HTR-8/SVneo (cell line): ENCODE measurements at places on chromosomes 7 and 10.

DNA sequence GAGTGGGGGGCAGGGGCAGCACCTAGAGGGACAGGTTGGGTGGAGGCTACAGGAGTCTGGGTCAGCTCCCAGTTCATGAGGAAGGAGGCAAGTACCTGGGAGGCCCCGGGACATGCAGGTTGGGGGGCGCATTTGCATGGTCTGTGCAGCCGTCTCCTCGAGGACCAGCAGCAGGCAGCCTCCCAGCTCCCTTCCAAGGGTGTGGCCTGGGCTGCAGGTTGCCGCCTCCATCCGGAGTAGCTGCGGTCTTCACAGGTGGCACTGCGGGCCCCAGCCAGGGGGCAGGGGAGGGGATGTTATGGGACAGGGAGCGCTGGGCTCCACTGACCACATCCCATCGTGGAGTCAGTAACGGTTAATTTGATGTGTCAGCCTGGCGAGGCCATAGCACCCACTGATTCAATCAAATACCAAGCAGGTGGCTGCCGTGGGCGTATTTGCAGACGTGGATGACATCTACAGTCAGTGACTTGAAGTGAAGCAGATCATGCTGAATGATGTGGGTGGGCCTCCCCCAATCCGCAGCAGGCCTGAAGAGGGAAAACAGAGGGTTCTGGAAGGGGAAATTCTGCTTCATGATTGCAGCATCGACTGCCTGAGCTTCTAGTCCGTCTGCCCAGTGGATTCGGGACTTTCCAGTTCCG lies 81.6 kb downstream of the PRKAG2 start:
- no peak for DNase-seq

GRCh38 chr10:110609605-110610004 lies 34.5 kb upstream of the RBM20 start:
- DNase-seq, result no peak

GRCh38 chr7:156177422-156178055 lies 365.3 kb upstream of the SHH start:
- DNase-seq, result no peak

- DNase-seq, result no peak
Observed at GRCh38 chr7:98189559-98189958, 21.7 kb upstream of the BHLHA15 start.

GRCh38 chr10:7130191-7130911 lies 280.5 kb downstream of the SFMBT2 start:
- DNase-seq, result no peak

DNA sequence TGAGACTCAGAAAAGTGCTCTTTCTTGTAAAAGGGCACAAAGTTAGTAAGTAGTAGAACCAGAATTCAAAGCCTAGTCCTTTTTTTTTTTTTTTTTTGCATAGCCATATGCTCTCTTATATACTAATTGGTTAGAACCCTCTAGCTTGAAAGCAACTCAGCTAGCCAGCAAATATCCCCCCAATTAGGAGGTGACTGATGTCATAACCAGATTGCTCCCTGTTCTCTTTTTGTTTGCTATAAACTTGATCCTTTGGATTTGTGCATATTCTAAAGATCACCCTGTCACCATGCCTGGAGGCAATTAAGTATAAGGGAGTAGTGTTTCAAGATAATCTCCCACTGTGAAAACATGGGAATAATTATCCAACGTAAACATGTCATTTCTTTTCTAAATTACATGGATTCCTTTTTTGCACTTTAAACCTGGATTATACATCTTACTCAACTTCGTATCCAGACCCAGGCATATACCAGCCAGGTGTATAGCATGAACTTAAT lies 963.4 kb downstream of the CNTNAP2 start:
- DNase-seq, result no peak

DNA sequence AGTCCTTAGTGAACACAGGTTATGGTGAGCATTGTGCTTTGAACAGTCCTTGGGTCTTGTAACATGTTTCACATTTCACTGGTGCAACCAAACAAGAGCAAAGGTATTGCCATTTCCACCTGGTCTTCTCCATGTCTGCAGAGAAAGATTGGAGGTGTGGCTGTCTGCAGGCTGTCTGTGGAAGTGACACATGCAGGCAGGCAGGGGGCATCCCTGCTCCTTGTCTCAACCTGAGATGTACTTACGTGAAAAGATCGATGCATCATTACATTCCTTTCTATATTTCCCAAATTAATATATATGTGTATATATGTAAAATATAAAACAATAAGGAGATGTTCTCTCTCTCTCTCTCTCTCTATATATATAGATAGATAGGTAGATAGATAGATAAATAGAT lies 54.3 kb downstream of the LRRC18 start:
- DNase-seq, result no peak

- no peak for DNase-seq
Observed at GRCh38 chr10:1374511-1375345, 318.5 kb downstream of the WDR37 start.

GRCh38 chr10:69232252-69232651 lies 12.1 kb downstream of the HKDC1 start:
- DNase-seq, result peak; percentile 84

GRCh38 chr10:97573021-97573420 lies 442 bp downstream of the ANKRD2 start:
- DNase-seq, result no peak

- DNase-seq, result no peak
Observed at GRCh38 chr10:8712656-8713055, 658.2 kb downstream of the GATA3 start.
